Vagina (tissue), 2 donors: ENCODE measurements at places on chromosomes 1 and 21. TPM values are rescaled to one million over a fixed set of nuclear protein-coding genes. Genes with fewer than 3 reads are reported as not detected.

OR2L5 gene
- total RNA-seq, result not detected

- no peak for DNase-seq
These were observed 28.3 kb downstream of the PRMT2 start for GRCh38 chr21:46663754-46664153.

CD53 gene
- total RNA-seq, result 41.5 TPM

ZNF697 gene
- 3.7 TPM for total RNA-seq

- DNase-seq, result no peak
These were observed 98.3 kb downstream of the PIGK start for GRCh38 chr1:77120950-77121349.

FGR gene
- total RNA-seq, result 18.4 TPM

- no peak for DNase-seq
These were observed 7.6 kb upstream of the ERG start for GRCh38 chr21:38505654-38506523.

DNA sequence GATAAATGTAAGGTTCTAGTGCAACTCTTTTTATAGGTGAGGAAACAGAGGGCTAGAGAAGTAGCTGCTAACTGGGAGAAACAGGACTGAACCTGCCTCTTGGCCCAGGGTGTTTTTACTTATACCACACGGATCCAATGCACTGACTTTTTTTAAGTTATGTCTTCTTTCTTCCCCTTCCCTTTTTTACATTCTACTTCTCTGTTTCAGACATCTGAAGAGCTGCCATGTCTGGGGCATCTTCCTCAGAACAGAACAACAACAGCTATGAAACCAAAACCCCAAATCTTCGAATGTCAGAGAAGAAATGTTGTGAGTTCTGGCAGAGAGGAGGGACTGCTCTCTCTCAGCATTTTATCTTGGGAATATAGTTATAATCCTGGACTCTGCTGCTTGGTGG is 1.4 kb downstream of the PFKFB2 start:
- DNase-seq, result no peak

DNA sequence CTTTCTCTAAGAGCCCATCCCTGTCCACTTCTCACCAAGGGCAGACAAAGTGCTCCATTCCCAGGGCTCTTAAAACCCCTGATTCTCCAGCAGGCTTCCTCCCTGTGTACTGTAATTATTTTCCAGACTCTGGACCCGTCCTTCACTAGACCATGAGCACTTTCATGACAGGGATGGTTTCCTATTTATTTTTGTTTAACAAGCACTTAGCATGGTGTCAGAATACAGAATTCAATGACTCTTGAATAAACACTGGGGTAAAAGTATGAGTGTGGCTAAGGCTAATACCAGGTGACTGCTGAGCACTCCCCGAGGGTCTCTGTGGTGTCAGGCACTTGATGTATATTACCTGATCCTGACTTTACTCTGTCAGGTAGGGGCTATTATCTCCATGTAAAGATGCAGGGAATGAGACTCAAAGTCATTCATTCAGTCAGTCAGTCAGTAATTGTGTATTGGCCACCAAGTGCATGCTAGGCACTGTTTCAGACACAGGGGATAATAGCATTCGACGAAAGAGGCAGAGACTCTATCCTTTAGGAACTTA is 47.2 kb downstream of the C1orf21 start:
- DNase-seq, result no peak

DNA sequence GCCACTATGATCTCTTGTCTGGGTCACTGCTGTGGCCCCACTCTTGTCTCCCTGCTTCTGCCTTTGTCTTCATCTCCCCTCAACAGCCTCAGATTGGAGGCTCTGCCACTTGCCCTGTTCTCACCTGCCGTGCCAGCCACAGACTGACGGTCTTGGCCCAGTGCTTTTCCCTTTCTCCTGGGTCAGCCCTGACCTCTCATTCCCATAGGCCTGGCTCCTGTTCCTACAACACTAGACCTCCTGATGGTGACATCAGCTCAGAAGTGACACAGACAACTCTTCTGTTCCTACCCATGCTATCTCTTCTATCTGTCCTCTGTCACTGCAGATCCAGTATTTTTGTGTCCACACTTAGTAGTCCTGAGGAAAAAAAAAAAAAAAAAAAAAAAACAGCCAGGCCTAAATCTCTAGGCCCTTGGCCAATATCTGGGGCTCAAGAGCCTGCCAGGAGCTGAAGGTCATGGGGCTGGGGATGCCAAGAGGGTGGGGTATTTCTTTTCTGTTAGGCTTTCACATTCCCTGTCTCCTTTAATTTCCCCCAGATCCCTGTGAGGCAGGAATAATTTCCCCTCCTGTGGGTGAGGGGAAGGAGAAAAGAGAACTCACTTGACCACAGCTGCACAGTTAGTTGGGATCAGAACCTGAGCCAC is 42.0 kb upstream of the FOXO6 start:
- no peak for DNase-seq

SPRR4 gene
- not detected for total RNA-seq

- DNase-seq, result no peak
These were observed 12.9 kb upstream of the FNBP1L start for GRCh38 chr1:93434987-93435386.
